ENCODE measurements at places on chromosomes 1 and 21.
A peak's percentile ranks its signal among the peaks of the same experiment; 100 is the strongest.

GRCh38 chr1:36523850-36524249 is 41.1 kb upstream of the CSF3R start:
- peak; percentile 40 for DNase-seq

- no peak for DNase-seq
These were observed 688 bp upstream of the CHD5 start for GRCh38 chr1:6180707-6181311.

DNA sequence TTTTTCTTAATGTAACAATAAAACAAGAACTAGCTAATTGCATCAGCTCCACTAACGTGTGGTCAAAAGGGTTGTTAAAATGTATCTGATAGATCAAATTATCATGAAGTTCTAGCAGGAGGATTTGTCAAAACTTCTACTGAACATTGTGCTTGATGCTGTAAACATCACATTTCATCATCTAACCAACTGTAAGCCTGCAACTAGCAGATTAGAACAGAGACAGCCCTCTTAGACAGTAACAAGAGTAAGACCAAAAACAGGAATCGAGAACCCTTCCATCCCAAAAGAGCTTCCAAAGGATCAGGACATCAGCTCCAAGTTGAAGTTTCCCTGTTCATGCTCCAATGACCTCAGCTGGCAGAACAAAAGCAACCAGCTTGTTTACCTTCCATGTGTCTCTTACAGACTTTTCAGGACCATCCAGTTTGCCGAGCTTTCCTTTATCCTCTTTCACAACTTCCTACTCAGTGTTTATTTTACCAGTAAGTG is 44.6 kb downstream of the NIBAN1 start:
- no peak for DNase-seq

DNA sequence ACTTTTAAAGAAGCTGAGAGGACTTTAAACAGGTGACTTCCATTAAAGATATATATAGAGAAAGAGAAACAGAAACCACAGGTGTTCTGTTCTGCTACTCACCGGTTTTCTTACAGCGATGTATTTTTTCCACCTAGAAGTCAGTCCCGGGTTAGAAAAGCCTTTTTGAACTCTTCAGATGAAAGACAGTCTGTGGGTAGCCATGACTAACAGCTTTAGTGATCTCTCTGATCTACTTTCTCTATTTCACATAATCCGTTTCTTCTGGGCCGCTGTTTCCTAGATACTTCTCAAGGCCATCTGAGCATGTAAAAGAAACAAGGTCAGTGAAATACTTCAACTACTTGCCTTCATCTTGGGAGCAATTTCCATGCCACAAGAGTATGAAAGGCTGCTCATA is 25.1 kb downstream of the WDR64 start:
- no peak for DNase-seq

GRCh38 chr1:17335821-17336710 is 28.1 kb downstream of the PADI4 start:
- peak; percentile 81 for DNase-seq

DNA sequence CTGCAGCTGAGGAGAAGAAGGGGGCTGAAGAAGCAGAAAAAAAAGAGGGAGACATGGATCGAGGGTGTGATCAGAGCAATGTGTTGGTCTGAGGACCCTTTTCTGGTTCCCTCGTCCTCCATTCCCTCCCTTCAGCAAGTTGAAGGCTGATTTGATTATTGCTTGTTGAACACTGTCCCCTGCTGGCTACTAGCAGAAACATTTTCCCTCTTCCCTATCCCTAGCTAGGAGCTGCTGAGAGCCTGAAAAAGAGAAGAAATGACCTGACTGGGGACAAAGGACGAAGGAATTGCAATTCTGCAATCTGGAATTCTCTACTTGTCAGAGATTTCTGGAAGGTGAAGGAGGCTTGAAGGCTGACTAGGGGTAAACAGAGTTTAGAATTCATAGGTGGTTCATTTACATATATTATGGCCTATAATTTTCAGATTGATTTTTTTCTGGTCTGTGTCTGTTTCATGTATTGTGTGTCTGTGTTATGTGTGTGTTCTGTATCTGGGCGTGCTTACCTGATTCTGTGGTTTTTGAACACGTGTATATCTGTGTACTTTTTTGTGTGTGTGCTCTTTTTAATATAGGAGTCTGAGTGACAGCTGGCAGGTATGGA is 9.8 kb downstream of the NHLH1 start:
- DNase-seq, result peak; percentile 20

GRCh38 chr1:38029685-38030511 is 16.7 kb downstream of the POU3F1 start:
- peak; percentile 89 for DNase-seq

DNA sequence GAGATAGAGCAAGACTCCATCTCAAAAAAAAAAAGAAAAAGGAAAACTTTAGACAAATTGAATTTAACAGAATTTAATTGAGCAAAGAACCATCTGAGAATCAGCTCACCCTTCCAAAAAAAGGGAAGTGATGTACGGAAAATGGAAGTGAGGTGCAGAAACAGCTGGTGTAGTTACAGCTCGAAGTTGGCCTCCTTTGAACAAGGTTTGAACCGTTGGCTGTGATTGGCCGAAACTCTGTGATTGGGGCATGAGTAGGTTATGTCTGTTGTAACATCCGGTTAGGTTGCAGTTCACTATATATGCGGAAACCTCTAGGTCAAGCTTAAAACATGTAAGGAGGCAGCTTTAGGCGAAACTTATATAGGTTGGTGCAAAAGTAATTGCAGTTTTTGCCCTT is 97.9 kb upstream of the KIF26B start:
- DNase-seq, result no peak

DNA sequence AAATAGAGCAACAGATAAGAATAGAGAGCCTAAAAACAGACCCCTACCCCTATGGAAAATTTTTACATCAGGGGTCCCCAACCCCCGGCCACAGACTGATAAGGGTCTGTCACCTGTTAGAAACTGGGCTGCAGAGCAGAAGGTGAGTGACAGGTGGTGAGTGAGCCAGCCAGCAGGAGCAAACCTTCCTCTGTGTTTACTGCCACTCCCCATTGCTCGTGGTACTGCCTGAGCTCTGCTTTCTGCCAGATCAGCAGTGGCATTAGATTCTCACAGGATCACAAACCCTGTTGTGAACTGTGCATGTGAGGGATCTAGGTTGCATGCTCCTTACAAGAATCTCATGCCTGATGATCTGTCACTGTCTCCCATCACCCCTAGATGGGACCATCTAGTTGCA is 174.1 kb downstream of the FOXD2 start:
- no peak for DNase-seq

GRCh38 chr1:10387677-10388386 is 11.0 kb upstream of the PGD start:
- no peak for DNase-seq

- DNase-seq, result no peak
These were observed 20.6 kb downstream of the TOR1AIP2 start for GRCh38 chr1:179857009-179857408.

DNA sequence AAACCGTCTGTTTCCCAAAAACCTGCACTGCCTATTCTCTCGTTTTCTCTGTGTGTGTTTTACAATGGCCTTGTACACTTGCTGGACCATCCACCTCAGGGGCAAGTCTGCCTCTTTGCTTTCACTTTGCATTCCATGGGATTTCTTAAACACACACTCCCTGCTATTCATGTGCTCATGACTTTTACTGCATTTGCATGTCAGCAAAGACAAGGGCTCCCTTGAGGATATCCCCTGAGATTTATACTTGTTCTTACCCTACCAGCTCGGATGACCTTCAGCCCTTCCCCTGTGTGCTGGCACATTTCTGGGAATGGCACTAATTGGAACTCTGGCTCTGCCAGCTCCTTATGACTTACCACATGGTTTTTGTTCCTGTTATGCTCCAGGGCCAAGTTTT is 386.9 kb downstream of the AMY1C start:
- no peak for DNase-seq

- DNase-seq, result no peak
These were observed 118.7 kb downstream of the CASZ1 start for GRCh38 chr1:10677491-10678391.

DNA sequence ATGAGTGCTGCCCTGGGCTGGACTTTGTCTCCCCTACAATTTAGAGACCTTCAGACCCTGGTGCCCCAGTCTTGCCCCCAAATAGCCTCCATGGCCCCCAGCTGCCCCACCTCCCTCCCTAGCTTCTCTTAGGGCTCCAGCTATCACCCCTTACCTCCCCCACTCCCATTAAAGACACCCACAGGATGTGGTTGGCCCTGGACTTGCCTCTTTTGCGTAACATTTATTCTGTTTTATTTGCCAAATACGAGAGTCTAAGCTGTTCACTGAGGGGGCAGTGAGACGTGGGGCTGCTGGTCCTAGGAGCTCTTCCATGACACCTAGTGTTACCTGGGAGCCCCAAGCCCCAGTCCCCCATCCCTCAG is 4.5 kb downstream of the ZC3H12A start:
- peak; percentile 69 for DNase-seq

DNA sequence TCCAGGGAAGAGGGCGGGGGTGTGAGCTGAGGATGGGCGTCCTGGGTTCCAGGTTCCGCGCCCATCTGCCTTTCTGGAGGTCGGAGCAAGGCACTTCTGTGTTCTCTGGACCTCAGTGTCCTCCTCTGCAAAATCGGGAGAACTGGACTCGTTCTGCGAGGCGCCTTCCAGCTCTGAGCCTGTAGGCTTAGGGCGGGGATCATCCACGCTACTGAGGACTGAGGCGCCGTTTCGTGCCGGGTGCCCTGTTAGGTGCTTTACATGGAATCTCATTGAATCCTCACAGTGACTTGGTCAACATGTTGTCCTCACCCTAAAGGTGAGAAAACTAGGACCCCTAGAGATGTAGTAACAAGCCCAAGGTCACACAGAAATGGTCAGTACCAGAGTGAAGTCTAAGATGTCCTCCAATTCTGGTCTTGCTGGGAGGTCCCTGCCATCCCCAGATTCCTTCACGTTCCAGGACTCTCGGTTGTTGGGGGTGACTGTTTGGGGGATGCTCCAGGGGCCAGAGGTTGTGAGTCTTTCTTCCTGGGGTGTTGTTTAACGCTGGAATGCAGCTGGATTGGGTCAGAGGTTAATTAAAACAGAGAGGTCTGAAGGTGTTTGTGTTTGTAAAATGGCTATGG is 677 bp downstream of the PRKAA2 start:
- peak; percentile 19 for DNase-seq

DNA sequence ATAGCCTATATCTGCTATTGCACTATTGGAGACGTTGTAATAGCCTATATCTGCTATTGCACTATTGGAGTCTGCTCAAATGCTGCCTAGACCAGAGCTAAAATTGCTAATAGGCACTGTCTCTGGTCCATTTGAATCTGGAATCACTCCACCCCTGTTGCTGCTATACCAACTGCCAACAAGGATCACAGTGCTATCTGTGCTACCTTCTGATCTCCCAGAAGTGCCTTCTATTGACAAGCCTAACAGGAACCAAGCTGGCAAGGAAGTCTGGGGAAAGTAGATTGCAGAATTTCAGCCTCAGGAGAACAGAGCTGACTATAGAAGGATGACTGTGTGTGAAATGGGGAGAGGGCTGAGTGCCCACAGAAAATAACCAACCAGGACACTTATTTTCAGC is 15.9 kb downstream of the RWDD3 start:
- no peak for DNase-seq

GRCh38 chr21:18608226-18608625 is 204.6 kb upstream of the TMPRSS15 start:
- DNase-seq, result no peak

GRCh38 chr1:21774835-21775549 is 8.0 kb downstream of the USP48 start:
- no peak for DNase-seq

DNA sequence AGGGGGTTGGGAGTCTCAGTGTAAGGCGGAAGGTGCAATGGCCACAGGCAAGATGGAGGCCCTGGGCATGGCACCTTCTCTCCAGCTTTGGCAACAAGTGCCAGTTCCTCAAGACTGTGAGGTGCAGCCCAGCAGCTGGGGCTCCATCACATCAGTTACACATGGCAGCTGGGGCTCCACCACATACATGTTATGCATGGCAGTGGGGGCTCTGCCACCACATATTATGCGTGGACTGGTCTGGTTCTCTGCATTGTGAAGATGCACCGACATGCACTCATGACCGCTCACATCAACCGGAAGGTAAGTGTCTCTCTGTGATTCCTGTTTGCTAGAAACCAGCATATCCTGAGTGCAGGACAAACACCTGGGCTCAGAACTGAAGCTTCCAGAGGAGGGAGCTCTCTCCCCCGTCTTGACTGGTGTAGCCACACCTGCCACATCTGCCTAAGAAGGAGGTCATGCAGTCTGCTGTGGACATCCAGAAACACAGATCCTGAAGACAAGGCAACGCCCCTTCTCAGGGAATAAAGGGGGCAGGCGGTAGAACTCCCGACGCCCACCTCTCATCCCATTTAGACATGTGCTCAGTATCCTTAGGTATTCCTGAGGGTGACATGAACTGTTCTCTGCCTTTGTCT is 104.1 kb upstream of the TMPRSS2 start:
- DNase-seq, result peak; percentile 24

DNA sequence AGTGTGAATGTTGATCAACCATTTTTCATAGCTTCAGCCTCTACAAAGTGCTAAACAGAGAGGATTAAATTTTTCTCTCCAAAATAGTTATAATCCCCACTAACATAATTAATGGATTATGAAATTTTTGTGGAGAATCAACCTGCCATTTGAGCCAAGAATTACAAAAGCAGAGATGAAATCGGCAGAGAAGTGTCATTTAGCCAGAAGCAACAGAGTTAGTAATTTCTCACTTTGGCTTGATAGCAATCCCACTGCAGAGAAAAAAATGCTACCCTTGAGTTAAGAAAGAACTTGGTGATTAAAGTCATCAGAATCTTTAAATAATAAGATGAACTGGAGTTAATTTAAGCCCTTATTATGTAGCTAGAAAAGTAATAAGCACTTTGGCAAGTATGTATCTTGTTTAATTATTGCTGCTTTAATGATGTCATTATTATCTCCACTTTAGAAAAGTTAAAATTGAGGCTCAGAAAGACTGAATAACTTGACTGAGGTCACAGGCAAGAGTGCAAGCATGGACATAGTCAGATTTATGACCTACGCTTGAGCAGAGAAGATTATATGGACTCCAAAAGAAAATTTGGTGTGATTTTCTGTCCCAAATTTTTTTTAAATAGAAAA is 37.3 kb downstream of the RGS4 start:
- no peak for DNase-seq

DNA sequence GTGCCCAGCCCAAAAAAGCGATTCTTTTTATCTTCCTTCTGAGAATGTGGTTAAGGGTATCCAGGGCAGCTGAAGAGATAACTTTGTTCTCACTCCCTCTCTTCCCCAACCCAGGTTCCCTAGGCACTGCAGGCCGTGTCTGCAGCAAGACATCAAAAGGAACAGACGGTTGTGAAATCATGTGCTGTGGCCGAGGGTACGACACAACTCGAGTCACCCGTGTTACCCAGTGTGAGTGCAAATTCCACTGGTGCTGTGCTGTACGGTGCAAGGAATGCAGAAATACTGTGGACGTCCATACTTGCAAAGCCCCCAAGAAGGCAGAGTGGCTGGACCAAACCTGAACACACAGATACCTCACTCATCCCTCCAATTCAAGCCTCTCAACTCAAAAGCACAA is 11.4 kb downstream of the WNT2B start:
- no peak for DNase-seq

DNA sequence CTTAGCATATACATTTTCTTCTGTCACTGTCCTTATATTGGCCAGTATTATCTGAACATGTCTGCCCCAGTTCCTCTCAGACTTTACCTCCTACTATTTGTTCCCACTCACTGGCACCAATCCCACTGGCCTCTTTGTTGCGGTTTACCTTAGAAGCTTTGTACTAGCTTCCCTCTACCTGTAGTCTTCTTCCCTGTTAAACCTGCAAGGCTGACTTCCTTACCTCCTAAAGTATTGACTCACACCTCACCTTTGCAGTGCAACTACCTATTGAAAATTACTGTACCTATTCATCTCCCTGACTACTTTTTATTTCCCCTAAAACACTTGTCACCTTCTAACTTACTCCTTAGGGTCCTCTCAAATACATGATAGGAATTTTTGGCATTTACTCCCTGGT is 111.1 kb downstream of the CLEC20A start:
- no peak for DNase-seq

Data from activated T-cell treated with anti-CD3 and anti-CD28 coated beads, Interleukin-2, amount 50 U/mL, for 48 hours (primary cell).